NCI-H510A (cell line): ENCODE measurements at places on chromosomes 3 and 15.

- DNase-seq: no peak
Observed at GRCh38 chr15:25742776-25743547, 120.2 kb downstream of the ATP10A start.

DNA sequence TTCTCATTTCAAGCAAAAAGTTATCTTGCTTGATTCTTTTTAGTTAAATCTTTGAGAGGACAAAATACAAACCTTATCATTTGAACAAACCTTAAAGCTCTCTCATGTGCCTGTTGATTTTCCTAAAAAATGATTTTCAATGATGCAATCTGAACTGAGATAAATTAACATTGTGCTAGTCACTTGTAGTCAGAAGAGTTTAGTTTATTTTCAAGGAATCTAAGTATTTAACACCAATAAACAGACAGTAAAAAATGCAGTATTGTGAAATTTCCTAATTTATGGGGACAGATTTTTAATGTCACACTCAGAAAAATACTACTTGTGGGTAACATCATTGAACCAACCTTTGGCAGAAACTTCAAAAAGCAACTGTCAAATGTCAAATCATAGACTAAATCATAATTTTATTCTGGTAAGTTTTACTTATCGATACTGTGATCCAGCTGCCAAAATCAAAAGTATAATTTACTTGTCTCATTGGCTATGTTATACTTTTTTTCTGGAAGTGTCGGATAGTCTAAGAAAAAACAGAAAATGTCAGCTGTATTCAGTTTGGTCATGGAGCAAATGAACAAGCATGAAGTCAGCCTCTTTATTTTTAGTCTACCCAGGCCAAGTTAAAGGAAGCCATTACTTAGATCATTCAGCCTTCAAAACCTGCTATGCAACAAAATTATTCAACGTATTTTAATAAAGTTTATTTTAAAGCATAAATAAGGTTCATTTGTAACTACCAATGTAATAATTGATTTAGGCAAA is 52.4 kb upstream of the FNDC3B start:
- DNase-seq: no peak

GRCh38 chr3:3802046-3802445 is 2.8 kb downstream of the LRRN1 start:
- no peak for DNase-seq

- peak; percentile 40 for DNase-seq
Observed at GRCh38 chr15:41333026-41333562, 413 bp downstream of the NUSAP1 start.

GRCh38 chr15:61871926-61872522 is 188.2 kb downstream of the VPS13C start:
- no peak for DNase-seq

- no peak for DNase-seq
Observed at GRCh38 chr3:74562558-74563269, 51.7 kb downstream of the CNTN3 start.

DNA sequence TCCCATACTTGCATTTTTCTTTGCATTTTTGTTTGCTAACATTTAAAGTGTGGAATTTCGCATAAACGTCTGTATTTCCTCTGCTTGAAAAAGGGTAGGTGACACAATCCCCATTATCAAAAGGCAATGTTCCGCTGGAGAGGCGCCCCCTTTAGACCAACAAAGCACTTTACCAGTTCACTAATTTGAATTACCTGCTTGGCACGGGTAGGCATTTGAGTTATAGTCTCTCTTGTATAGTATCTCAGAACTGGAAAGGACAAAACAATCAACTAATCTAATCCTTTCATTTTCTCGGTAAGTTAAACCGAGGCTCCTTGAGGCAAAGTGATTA is 775 bp upstream of the CCDC39 start:
- peak; percentile 28 for DNase-seq

DNA sequence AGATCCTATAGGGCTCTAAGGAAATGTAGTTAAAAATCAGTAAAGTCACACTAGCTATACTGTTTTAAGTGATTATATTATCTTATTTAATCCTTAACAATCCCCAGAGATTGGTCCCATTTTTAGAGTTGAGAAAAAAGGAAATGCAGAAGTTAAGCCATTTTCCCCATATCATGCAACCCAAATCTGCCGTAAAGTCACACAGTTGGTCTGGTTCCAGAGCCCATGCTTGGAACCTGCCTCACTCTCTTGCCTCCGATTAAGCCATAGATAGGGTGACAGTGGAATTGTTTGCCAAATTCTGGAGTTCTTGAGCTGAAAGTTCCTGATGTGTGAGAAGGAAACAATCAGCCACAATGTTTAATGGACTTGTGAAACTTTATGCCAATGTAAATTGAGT is 2.3 kb upstream of the P2RY13 start:
- no peak for DNase-seq

- no peak for DNase-seq
Observed at GRCh38 chr3:155619118-155619915, 125.6 kb downstream of the PLCH1 start.

DNA sequence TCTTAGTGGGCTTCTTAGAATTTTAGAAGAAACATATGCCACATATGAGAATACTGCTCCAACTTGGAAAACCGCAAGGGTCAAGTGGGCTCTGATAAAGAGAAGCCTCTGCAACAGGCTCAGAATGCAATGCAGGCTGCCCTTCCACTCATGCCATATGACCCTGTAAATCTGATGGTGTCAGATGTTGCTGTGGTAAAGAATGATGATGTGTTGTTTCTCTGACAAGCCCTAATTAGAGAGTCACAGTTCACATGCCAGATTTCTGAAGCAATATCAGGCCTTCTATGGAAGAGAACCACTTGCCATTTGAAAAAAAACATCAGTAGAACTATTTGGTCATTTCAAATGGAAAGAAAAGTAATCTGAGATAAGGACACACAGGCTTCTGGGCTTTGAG is 749.6 kb downstream of the AGBL1 start:
- DNase-seq: no peak

DNA sequence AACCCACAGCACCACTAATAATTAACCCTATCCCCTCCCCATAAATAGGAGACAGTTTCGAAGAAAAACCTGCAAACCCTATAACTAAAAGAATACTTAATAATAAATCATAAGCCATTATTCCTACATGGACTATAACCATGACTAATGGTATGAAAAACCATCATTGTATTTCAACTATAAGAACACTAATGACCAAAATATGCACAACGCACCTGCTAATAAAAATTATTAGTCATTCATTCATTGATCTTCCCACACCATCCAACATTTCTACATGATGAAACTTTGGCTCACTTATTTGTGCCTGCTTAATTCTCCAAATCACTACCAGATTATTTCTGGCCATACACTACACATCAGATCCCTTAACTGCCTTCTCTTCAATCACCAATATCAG is 16.6 kb downstream of the AQP9 start:
- DNase-seq: no peak

GRCh38 chr3:19815805-19816204 is 118.2 kb downstream of the EFHB start:
- DNase-seq: no peak

- no peak for DNase-seq
Observed at GRCh38 chr3:177058648-177059047, 138.6 kb downstream of the TBL1XR1 start.

DNA sequence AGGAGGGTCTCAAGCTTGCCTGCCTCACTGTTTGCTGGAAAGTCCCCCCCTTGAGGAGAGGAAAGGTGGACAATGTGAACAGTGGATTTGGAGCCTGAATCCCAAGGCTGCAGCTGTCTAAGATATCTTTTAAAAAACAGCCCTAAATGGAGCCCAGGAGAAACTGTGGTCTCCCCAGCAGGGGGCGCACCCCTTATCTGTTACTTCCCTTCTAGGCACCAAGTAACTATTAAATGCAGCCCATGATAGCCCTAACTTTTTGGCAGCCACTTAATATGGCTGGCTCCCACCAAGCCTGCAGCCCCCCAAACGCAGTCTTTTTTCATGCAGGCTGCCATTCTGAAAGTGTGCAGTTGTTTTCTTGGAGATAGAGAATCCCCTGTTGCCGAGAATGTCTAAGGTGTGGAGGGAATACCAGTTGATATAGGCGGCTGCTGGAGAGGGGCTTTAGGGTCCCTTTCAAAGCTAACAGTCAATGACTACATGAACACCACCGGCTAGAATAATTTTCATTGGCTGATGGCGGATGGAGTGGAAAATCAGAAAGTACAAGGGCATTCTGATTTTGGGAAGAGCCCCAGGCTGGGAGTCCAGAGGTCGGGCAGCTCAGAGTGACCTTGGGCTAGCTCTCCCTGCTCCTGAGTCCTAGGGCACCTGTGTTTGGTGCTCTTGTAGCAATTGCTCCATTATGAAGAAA is 1.3 kb downstream of the RHCG start:
- no peak for DNase-seq

DNA sequence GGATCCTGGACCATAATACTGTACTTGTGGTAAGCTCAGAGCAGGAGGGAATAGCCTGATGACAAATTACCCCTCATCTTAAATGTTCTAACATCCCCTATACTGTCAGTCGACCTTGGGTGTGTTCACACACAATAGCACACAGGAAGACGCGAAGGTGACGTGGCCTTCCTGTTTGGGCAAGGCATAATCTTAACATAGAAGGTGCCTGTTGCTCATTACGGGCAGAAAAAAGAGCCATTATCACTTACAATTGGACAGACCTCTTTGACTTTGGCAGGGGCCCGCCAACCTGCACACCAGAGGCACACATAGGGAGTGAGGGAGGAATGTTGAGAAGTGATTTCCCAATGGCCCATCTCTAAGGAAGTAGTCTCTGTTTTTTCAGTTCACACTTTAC is 144.2 kb downstream of the ANO10 start:
- DNase-seq: no peak

DNA sequence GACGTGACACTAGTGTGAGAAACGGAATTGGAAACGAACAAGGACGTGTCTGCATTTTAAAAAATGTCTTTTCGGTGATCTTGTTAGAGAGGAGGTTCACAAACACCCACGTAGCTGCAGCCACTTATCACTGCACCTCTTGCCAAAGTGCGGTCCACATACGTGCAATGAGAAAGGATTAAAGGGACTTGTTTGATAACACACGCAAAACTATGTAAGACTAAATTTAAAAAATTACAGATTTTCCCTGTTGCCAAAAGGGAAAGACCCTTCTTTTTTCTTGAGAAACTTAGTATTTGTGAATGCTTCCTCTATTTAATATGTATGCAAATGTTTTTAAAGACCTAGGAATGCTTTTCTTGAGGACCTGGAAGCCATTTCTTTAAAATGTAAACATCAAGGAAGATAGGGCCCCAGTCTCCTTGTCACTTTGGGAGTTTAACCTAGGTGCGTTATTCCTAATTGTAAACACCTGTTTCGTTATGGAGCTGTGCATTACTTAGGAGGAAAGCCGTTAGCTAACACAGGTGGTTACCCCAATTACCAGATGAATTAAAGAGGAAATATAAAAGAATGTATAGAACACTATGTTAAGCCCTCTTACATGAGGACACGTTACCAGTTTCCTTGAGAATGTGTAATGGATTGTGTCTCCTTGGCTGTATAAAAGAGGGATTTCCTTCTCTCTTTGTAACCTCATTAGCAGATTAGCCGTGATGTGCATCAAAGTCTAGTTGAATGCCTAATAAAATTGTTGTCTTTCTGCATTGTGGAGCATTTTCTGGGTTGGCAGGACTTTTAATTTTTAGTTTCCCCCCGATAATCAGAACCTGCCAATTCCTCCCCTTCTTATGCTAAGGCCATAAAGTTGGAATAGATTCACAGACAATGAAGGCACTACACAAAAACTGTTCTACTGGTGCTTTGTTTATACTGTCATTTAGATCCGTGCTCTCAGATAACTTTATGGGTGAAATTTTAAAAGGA is 1.0 kb downstream of the LEKR1 start:
- no peak for DNase-seq

DNA sequence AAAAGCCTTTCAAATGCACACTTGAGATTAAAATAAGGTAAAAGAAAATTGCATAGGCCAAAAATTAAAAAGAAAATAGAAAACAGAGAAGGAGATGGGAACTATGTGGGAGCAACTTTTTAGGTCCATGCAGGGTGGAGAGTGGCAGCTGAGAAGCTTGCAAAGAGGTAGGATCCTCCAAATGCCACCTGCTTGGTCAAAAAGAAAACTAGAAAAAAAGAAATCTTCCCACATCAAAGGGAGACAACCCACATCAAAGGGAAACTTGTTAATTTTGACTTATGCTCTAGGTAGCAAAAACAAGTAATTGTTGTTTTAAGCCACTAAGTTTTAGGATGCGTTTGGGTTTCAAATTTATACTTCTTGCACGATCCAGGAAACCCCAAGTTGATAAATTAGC is 342.9 kb downstream of the IL20RB start:
- no peak for DNase-seq

DNA sequence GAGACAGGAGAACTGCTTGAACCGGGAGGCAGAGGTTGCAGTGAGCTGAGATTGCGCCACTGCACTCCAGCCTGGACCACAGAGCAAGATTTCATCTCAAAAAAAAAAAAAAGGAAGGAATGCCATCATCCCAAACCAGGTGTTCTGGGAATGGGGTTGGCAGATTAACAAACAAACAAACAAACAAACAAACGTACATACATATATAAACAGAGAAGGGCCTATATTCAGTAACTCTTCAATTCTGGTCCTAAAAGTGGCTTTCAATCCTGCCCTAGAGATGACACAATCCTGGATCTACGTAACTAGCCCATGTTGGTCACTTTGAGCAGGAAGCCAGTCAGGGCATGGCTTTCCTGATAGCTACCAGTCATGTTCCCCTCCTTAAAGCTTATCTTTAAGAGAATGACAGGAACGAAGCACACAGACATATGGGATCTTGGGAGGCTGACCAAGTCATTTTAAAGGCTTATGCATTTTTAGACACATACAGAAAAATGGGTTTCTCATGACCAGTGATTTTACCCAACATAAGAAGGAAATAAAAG is 29.9 kb upstream of the RAB11A start:
- no peak for DNase-seq

GRCh38 chr3:36557708-36558421 is 177.6 kb downstream of the STAC start:
- no peak for DNase-seq

- no peak for DNase-seq
Observed at GRCh38 chr15:68206711-68207151, 1.6 kb upstream of the CALML4 start.

GRCh38 chr15:85785887-85786780 is 8.6 kb downstream of the KLHL25 start:
- DNase-seq: peak; percentile 69

GRCh38 chr15:81411051-81411450 is 37.0 kb upstream of the TMC3 start:
- no peak for DNase-seq

GRCh38 chr3:142888481-142889211 is at the start of gene PCOLCE2:
TSS of gene PCOLCE2 (minus strand) at chr3:142889083. CDS start at chr3:142888896, 187 bp downstream.
- peak; percentile 36 for DNase-seq

DNA sequence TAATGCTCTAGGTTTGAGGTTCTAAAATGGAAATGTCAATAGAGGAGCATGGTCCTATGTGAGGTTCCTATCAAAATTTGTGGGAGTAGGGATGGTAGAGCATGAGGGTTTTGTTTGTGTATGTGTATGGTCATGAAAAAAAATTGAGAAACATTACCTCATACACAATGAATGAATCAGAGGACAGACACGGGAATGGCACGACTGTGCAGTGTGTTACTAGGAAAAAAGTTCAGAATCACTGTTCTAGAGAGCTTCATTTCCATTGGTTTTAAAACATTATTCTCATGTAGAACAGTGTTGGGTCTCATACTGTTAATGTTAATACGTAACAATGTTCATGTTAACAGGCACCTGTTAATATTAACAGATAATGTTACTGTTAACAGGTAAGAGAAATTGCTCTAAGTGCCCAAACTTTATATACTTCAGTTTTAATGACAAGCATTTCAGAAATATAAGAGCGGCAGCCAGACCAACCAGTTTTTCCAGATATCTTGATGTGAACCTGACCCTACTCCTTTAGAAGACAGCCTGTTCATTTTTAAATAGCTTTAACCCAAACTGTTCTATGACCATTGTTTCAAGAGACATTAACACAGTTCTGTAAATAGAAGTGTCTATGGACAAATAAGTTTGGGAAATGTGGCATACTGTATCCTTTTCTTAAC is 48.0 kb downstream of the SLC15A2 start:
- DNase-seq: peak; percentile 14
